ENCODE measurements at places on chromosomes 4 and X. TPM values are rescaled to one million over a fixed set of nuclear protein-coding genes. Genes with fewer than 3 reads are reported as not detected.

DNA sequence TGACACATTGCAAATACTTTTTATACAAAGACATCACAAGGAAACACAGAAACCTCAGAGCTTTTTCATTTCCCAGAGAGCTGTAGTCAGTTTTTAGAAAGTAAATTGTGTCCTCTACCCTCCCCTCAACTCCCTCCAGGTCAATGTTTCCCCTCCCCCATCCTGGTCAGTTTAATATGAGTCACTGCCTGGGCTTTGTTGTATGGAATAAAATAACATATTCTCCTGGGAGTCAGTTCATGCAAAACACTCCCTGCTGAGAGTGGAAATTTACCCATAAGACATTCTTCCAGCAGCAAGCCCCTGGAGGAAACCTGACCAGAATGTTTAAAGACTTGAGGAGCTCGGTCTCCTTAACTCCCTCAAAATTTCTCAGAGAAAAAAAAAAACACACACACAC lies 270.1 kb upstream of the LDB2 start:
- no peak for DNase-seq

- DNase-seq: no peak
These were observed 57.2 kb downstream of the MFAP3L start for GRCh38 chr4:169968999-169969398.

- DNase-seq: no peak
These were observed 7.0 kb downstream of the C4orf50 start for GRCh38 chr4:6011271-6011671.

DNA sequence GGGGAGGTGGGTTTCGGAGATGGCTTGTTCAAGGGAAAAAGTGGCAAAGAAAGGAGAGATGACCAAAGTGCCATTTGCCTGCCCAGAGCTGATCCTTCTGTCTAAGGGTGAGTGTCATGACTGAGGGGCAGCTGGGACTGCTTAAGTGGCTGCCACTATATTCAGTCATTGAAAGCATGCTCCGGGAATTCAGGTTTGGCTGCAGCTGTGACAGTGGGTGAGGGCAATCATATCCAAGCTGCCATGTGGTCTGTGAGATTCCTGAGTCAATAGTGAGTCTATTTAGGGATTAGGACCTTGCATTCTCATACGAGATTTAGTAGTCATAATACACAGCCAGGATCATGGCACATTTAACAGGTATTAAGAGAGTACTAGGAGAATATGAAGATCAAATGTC lies 138.8 kb upstream of the BANK1 start:
- no peak for DNase-seq

DNA sequence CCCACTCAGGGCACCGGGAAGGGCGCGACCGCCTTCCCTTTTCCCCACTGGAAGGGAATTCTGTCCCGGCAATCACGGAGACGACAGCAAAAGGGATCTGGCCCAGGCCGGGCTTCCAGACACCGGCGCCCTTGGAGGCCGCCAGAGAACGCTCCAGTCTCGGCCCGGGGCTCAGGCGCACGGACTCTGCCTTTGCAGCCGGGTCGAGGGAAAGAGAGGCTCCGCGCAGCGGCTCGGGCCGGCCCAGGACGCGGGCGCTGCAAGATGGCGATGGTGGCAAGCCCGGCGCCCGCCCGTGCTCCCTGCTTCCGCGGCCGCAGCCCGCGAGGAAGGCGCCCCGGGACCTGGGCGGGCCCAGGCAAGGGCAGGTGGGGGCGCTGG lies 1.1 kb downstream of the CTBP1 start:
- no peak for DNase-seq

- no peak for DNase-seq
These were observed 3.8 kb upstream of the AMMECR1 start for GRCh38 chrX:110321670-110322069.

DNA sequence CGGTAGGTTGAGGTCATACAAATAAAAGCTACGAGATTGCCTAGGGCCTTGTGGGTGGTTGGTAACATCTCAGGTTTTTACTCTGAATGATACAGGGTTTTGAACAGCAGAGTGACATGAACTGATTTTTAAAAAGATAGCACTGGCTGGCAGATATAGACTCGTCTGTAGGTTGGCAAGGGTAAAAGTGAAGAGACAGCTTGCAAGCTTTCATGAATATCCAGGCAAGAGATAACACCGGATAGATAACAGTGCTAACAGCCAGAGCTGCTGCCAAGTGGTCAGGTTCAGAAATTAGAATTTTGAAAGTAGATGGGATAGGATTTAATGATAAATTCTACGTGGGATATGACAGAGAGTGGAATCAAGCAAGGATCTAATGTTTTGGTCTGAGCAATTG lies 299.7 kb upstream of the AADAT start:
- no peak for DNase-seq

- no peak for DNase-seq
These were observed 1.3 kb downstream of the SH3TC1 start for GRCh38 chr4:8200302-8200975.

DNA sequence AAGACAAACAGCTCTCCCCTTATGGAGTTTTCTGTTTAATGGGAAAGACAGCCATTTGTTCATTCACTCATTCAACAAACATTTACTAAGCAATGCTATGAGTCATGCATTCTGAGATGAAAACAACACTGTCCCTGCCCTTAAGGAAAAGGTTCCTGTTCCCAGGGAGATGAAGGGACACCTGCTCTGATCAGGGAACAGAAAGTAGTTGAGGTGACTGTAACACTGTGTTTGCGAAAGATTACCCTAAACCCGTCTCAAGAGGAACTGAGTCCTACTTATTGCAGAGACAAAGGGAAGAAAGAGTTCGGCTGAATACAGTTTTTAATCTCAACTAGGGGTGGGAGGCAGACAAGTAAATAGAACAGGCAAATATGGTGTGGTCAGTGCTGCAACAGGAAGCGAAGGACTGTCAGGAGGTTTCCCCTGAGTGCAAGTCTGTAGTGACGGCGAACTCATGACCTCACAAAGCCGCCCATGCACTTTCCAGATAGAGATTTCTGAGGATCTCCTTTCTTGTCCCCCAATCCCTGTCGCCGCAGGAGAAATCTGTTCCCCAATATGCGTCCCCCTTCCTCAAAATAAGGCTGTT lies 712 bp downstream of the STX18 start:
- no peak for DNase-seq

GRCh38 chrX:130529531-130529930 lies 127.7 kb downstream of the RBMX2 start:
- DNase-seq: peak; percentile 33

DNA sequence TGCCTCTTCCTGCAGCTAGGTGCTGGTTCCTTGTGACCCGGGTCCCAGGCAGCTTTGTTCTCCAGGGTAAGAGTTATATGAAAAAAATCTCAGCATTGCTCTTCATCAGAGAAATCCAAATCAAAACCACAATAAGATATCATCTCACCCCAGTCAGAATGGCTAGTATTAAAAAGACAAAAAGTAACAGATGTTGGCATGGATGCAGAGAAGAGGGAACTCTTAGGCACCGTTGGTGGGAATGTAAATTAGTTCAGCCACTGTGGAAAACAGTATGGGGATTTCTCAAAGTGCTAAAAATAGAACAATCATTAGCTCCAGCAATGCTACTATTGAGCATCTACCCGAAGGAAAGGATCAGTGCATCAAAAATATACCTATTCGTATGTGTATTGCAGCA lies 61.5 kb downstream of the SORCS2 start:
- no peak for DNase-seq

- DNase-seq: no peak
These were observed 377.9 kb upstream of the EMCN start for GRCh38 chr4:100895556-100896197.

- no peak for DNase-seq
These were observed 28.4 kb downstream of the DDX60L start for GRCh38 chr4:168451744-168452390.

GRCh38 chr4:150582873-150583286 lies 929 bp downstream of the MAB21L2 start:
- peak; percentile 39 for DNase-seq

DNA sequence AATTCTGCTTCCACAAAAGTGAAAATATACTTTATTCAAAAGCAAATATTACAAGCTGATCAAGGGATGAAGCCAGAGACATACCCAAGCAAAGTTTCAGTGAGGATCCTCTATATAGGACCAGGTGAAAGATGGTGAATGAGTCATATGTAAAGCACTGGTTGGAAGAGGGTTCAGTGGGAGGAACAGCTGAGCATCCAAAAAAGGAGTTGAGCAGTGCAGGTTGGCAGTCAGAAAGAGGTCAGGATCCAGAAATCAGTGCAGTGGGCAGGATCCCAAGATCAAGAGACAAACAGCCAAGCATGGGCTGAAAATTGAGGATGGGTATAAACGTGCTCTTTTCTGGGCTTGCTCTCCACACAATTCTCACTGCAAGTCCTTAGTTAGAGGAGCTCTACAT lies 30.3 kb downstream of the OTC start:
- no peak for DNase-seq

GRCh38 chr4:113407409-113407808 lies 354.1 kb downstream of the CAMK2D start:
- DNase-seq: peak; percentile 26

DNA sequence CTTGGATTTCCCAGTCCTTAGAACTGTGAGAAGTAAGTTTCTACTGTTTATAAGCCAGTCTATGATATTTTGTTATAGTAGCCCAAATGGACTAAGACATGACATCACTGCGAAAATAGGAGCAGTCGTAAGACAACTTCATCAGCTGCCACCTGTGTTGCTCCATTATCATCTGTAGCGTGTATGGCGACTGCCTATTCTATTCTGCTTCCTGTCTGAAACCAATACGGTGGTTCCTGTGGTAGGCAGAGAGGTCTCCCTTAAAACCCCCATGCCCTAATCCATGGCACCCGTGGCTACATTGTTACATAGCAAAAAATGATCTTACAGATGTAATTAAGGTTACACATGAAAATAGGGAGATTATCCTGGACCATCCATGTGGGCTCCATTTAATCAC lies 105.4 kb upstream of the FAT1 start:
- DNase-seq: no peak

DNA sequence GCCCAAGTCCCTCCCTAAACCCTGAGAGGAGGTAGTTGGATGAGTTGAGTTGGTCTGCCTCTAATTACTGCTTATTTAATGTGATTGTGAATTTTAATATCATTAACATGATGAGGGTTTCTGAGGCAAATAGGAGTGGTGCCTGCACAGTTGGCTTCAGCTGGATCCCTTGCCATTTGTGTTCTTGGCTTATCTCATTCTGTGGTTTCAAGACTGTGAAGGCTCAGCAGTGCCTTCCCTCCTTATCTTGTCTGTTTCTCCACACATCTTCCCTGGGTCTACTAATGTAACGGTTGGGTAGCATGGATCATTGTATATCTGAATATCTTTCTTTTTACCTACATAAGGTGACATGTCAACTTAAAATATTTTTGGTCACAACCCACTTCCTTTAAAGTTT lies 1.6 kb upstream of the SLC10A4 start:
- no peak for DNase-seq

GRCh38 chr4:168854350-168854921 lies 155.6 kb downstream of the CBR4 start:
- no peak for DNase-seq

DNA sequence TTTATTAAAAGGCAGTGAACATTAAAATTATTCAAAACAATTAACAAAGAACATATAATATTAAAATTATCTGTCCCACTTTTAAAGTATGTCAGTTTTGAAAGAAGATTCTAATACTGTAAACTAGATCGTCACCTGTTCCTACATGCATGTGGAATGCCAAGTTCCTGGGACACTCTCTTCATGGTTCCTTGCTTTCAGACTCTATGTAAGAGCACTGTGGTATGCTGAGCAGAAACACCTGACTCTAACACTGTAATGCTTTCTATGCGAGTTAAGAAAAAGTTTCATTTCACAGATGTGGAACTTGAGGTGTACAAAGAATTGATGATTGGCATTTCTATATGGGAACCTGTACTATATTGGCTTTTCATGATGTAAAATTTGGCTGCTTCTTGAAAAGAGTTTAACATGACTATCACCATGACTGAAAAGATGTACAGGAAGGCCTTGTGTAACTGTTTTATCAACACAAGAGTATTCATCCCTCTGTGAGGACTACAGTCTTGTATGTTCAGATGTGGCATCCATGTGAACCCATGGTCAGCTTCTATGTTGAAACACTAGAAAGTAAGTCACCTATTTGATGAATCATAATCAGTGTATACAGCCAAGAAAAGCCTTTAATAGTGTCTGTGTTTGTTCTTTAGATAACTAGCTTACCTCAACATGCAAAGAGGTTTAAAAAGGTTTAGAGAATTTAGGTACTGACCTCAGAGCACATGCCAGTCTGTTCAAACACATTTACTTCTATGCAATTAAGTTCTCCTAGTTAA lies 354.5 kb downstream of the ARHGAP24 start:
- no peak for DNase-seq

DNA sequence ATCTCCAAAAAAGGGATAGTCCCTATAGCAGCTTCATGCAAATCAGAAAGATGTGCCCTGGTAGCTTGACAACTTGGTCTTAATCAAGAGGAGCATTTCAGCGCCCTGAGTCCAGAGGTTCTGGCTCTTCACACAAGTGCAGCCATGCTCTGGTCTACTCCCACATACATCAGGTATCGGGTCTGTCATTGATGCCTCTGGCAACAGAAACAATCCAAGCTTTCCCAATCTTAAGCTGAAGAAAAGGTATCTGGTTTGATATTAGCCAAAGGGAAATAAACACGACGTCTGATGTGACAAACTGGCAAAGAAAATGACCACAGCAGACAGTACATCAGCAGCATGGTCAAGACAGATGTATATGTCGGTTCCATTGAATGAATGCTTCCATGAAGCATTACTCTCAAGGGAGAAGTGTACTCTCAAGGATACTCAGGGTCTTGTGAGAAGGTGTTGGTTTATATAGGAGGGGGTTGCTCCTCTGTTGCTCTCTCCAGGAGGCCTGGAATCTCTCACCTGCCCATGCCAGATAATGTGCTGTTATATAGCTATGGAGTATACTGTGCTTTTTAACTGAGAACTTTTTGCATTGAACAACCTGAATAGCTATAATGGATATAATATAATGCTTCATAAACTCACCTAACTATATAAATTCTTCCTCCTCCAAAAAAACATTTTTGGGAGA lies 879.6 kb upstream of the PCDH10 start:
- peak; percentile 1 for DNase-seq

DNA sequence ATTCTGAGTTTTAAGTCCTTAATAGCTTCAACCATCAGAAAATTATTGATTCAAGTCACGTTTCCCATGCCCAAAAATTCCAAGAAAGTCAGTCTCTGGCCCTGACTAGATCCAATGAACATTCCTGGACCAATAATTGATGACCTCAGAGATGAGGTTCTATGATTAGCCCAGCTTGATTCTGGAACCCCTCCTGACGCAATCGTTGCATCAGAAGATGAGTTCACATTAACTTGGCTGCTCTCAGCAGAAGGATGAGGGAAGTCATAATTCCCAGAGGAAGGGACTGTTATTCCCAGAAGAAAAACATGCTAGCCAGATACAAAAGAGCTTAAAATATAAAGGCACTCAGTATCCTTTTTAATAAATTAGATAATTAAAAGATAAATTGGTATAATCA lies 34.3 kb upstream of the CPEB2 start:
- DNase-seq: no peak

Gene OTUD6A
- total RNA-seq: not detected

Gene CHRDL1
- total RNA-seq: 7.3 TPM

Gene STIM2
- 27.3 TPM for total RNA-seq

Gene PRRG3
- 0.76 TPM for total RNA-seq

Gene LGI2
- 3.1 TPM for total RNA-seq
